ENCODE measurements at places on chromosomes 12 and 14.

DNA sequence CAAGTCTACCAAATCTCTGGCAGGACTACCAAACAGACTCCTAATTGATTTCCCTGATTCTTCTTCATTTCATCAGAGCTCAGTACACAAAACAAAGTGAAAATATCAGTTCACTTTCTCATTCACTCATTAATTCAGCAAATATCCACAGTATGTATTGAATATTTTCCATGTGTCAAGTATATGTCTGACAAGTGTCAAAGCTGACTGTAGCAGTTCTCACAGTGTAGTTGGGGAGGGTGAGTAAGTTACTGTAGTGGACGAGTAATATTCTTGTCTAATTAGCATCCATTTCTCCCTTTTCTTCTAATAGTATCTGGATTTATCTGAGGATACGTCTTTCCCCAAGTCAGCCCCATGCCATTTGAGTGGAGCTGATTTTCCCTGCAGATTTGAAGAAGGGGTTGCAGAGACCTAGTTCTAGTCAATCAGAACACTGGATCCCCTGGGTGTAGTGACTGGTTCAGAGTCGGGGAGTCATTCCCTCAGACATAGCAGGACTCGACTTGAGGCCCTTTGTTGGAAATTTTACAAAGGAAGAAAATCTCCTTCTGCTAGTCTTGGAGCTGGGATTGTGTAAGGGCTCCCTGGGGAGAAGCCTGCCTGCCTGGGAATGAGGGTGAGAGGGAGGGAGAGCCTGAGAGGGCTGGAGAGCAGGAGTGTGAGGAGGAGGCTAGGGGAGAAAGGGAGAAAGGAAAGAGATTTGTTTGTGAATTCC is 51.4 kb downstream of the GRIP1 start:
- no peak for DNase-seq

DNA sequence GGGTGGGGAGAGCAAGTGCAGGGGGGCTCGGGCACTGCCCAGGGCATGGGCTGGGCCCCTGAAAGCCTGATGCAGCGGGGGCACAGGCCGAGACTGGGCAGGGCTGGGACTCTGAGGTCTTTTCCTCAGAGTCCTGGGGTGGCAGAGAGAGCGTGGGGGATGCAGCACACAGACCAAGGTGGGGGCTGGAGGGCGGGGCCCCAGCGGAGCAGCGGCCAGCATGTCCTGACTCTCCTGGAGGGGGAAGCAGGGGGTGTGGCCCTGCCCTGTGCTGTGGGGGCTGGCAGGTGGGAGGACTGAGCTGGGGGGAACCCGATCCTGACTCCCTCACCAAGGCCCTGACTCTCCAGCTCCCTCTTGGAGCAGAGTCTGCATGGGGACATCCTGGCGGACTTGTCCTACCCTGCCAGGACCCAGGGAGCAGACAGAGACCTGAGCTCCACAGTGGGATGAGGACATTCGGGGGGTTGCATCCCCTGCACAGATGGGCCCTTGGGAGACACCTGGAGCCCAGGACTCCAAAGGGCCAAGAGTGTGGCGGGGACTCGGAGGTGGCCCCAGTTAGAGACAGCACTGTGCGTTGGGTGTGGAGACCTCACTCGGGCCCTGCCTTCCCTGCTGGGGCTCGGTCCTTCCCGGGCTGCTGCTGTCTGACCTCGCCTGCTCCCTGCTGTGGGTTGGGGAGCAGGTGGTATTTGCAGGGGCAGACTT is 326.1 kb downstream of the TMEM121 start:
- DNase-seq: no peak

- DNase-seq: no peak
Measured at GRCh38 chr14:88079624-88080023, 74.7 kb downstream of the GPR65 start.

DNA sequence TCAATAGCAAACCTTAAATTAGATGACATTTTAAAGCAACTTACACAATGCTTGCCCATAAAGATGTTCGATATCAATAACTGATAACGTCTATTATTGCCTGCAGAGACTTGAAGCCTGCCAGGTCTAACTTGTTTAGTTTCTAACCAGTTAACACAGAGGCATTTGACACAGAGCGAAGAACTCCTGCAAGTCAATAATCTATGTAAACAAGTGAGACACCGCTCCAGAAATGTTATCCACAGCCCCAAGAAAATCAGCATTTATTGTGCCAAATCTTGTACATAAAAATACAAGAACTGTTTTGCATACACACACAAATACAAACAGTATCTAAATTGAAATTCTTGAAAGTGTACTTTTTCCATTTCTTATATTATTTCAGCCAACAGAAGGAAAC is 236.0 kb upstream of the DIO3 start:
- no peak for DNase-seq

DNA sequence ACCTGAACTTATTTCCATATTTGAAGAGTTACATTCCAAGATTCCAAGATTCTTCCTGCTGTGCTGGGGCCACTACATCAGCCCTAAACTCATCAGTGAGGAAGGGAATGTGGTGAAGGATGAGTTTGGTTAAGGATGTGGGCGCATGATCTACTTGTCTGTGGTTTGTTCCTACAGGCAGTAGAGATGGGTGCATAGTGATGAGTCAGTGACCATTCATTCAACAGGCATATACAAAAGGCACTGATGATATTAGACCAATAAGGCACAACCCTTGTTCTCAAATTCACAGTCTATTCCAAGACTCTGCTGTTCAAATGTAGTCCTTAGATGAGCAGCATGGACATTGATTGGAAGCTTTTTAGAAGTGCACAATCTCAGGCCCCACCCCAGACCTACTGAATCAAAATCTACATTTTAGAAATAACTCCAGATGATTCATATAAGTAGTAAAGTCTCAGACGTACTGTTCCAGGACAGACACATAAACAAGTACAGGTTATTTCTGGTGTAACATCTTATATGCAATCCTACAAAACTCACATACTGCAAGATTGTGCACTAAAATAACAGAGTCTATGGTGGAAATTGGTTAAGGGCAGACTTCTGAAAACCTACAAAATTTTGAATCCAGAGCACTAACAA is 47.7 kb upstream of the MAP3K9 start:
- peak; percentile 1 for DNase-seq

- no peak for DNase-seq
Measured at GRCh38 chr14:64610049-64610746, 60.4 kb downstream of the PPP1R36 start.

DNA sequence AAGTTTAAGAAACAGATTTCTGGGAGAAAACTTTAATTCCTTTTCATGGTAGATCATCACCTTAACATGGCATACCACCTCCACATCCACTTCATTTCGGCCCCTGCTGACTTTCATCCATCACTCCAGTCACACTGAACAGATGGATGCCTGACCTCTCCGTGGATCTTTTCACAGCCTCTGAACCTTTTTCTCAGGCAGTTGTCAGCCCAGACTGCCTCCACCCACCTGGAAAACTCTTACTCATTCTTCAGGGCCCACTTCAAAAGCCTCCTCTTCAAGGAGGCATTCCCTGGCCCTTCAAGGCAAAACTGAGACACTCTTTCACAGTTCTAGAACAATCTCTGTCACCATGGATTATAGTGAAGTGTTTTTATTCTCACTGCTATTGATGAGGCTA is 52.9 kb downstream of the GXYLT1 start:
- DNase-seq: no peak

DNA sequence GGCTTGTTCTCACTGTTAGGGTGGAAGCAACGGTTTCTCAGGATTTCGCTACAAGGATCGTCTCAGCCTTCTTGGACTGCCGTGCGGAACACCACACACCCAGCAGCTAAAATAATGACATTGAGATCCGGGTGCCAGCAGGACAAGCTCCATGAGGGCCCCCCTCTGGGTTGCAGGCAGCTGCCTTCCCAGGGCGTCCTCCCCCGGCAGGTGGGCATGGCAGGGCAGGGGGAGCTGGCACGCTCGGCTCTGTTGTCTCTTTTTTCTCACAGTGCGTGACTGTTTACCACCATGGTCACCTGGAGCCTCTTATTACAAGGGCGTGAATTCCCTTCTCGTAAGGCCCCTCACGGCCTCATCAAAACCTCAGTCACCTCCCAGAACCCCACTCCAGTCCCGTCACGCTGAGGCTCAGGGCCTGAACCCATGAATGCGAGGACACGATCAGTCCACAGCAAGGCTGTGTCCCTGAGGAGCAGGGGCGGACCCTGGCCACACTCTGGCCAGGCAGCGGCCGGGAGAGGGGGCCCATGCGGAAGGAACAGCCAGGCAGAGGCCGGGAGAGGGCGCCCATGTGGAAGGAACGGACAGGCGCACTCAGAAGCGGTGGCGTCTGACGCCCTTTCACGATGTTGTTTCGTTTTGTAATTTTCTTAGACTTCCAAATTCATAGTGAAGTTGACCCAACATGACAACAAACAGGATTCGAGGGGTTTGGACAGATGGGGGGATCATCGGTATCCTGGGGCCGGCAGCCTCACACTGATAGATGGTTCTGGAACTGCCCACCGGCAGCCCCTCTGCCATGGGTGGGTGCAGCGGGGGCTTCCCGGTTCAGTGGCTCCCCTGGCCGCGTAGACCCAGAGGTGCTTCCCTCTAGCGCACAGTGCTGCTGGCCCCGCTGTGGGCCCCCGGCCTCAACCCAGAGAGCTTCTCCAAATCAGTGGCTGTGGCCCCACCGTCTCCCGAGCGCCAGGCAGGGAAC is 10.0 kb downstream of the LRCOL1 start:
- DNase-seq: peak; percentile 26

- DNase-seq: peak; percentile 34
Measured at GRCh38 chr14:77023001-77023996, 5.2 kb downstream of the IRF2BPL start.

- DNase-seq: no peak
Measured at GRCh38 chr12:62781136-62781880, 153.6 kb downstream of the PPM1H start.

DNA sequence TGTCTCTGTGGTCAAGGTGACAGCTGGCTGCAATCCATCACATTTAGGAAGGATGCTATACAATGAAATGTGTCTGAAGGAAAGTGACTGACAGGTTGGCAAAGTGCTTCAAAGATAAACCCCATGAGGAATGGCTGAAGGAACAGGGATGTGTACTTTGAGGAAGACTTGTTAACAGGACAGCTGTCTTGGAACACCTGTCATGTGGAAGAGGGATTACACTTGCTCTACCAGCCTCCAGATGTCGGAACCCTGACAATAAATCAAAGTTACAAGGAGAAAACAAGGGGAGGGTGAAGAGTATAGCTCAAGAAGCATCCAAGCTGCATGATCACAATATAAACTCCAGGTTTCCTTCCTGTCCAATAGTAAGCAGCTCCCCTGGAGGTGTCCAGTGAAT is 147.8 kb upstream of the TMCC3 start:
- DNase-seq: no peak

- DNase-seq: no peak
Measured at GRCh38 chr12:20142316-20142715, 226.0 kb upstream of the PDE3A start.

DNA sequence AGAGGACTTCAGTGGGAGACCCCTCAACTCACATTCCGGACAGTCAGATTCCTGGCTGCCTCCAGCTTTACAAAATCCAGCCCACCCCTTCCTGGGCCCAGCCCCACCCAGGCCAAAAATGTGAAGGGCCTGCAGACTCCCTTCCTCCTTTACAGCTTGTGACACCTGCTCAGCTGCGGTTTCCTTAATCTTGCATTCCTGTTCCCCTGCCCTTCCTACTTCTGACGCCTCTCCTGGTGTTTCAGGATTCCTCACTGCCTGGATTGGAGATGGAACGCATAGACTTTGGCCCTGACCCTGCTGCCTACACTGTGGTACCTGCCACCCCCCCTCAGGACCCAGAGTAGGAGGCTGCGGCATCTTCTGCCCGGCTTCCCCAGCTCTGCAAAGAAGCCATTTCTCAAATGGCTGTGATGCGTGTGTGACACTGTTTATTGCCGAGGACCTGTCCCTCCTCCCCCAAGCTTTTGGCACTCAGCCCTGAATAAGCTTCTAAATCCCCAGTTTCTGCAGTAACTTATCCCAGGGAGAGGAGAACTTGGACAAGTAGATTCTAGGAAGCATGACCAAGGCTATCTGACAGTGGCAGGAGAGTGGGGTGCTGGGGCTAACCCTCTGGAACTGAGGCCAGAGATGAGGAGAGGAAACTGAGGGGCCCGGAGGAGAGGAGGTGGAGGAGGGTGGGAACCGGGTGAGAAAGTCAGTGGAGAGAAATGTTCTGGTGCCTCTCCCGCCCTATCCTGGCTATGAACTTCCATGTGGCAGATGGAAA is 24.9 kb upstream of the BCDIN3D start:
- DNase-seq: no peak

DNA sequence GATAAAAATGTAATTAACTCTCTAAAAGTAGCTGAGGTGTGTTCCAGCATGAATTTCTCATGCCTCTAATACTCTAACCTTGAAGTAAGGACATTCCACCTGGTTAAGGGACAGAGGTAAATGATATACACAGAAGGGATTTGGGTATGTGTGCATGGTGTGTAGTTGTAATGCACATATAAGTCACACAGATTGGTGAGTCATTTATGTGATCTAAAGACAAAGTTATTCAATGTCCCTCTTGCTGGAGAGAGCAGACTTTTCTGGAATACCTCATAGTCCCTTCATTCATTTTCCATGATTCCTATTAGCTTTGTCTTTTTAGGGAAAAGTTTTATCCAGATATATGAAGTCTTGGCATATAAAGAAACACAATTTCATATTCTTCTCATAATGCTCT is 234.9 kb downstream of the SNAPC1 start:
- DNase-seq: no peak

- no peak for DNase-seq
Measured at GRCh38 chr12:104486943-104487819, 30.4 kb downstream of the CHST11 start.

- DNase-seq: no peak
Measured at GRCh38 chr14:36974985-36975384, 197.4 kb downstream of the SLC25A21 start.

GRCh38 chr14:21880918-21881317 is 207.3 kb upstream of the OR4E1 start:
- DNase-seq: no peak

GRCh38 chr12:96143392-96143791 is 50.8 kb upstream of the ELK3 start:
- DNase-seq: no peak

GRCh38 chr12:27631813-27632491 is 64.3 kb upstream of the REP15 start:
- no peak for DNase-seq

GRCh38 chr14:73823339-73823885 is 28.2 kb upstream of the PTGR2 start:
- no peak for DNase-seq

DNA sequence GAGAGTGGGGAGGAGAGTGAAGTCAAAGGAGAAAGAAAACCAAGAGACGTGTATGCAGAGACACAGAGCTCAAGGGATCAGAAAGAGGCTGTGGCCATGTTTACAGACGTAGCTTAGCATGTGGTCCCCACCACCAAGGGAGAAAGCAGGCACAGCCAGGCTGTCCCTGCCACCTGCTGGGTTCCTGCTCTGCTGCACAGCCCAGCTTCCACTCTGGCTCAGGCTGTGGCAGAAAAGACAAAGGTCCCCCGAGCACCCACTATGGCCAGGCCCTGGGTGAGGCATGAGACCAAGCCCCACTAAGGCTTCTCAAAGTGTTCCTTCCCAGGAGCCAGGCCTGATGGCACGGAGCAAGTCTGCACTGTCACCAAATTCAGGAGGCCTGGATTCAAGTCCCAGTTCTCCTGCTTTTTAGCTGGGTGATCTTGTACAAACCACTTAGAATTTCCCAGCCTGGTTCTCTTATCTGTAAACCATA is 25.9 kb upstream of the COL2A1 start:
- DNase-seq: no peak

- DNase-seq: no peak
Measured at GRCh38 chr12:119931402-119931801, 54.3 kb upstream of the CIT start.

All from hippocampal formation (tissue), 2 donors.